ENCODE measurements at places on chromosomes 6 and 20.

DNA sequence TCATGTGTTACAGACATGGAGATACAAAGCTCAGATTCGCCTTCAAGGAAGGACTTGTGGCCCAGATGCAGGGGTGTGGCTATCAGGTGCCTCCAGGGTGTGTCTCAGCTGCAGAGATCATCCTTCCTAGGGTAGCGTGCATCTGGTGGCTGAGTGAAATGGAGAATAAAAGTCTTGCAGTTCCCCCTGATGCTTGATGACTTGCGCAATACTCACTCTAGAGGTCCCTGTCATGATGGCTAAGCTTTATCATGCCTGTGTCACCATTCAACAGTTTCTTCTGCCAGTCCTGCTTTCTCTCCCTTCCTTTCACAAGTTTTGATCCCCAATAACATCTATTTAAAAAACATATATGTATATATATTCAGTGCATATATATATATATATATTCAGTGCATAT is 228.1 kb downstream of the PAX1 start:
- DNase-seq = no peak

DNA sequence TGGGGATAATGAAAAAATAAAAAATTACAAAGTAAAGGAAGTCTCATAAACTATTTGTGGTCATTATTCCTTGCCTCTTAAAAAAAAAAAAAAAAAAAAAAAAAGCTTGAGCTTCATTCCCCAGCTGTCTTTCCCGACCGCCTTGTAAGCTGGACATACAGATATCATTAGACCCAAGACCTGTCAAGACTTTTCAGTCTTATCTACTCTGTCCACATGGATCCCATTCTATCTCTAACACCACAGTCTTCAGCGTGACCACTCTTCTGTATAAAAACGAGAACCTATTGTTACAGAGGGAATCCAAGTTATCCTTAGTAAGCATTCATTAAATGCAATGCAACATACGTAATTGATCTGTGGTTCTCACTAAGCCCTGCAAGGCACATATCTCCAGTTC is 423.5 kb downstream of the MEI4 start:
- DNase-seq = no peak

DNA sequence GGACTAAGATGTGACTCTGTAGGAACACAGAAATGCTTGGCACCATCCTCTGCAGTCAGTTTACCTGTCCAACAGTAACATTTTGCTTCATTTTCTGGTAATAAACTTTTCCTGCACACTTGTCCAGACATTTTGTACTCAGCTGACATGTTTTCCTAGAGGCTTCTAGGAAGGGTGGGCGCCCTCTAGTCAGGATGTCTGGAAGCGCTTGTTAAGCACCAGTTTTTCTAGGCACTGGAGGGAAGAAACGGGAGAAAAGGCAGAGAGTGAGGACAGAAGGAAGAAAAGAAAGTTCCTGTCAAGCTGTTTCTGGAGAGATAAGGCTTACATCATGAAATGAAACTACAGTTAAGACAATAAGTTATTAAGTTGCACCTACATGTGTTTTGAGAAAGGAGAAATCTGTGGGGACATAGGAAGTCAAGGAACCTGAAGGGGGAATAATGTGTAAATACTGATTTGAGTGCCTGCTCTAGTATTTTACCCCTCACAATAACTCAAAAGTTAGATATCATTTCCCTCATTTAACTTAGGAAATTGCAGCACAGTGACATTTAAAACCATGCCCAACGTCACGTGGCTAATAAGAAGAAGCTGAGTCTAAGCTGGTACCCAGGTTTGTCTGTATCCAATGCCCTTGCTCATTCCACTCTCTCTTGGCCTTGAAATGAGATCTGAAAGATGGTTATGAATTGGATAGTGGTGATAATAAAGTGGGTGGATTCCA is 42.7 kb upstream of the TNFRSF21 start:
- no peak for DNase-seq

DNA sequence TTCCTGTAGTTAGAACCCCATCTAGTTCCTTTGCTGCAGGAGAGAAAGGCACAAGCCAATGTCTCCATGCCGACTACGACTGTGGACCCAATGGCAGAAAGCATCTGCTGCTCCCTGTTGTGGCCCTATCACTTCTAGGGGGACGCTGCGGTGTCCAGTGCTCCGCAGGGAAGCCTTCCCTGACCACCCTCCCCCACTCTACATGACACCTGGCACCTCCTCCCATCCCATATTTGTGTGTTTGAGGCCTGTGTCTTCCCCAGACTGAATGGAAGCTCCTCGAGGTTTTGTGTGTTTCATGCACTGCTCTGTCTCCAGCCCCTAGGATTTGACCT is 159.5 kb downstream of the DTNBP1 start:
- no peak for DNase-seq

- no peak for DNase-seq
These were observed 53.3 kb downstream of the MYO6 start for GRCh38 chr6:75802366-75802765.

DNA sequence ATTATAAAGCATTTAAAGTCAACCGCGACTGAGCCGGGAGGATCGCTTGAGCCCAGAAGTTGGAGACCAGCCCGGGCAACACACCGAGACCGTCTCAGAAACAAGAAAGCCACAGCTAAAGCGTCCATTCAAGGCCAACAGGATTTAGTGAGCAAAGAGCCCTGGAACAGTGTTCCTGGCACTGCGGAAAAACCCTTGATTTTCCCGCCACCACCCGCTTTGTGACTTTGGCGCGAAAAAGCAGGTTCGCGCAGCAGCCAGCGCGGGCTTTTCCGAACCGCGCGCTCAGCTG is 669 bp downstream of the PCNA start:
- DNase-seq = no peak

GRCh38 chr20:9903048-9903655 is 64.3 kb upstream of the PAK5 start:
- DNase-seq = no peak

DNA sequence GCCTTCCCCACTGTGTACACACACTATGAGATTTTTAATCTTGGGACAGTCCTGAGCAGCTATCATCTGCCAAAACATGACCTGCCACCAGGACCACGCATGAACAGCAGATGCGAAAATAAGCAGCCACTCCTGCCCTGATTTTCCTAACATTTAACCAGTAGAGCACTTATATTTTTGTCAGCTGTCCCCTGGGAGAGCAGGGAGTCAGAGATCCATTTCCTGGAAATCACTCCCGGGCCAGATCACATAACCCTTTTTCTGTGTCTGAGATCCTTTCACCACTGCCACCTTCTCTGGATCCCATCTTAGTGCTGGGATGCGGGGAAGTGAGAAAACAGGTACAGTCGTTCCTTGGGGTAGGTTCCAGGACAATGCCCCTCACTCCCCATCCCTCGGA is 5.7 kb downstream of the SDCBP2 start:
- peak; percentile 1 for DNase-seq

- DNase-seq = no peak
These were observed 13.7 kb downstream of the C20orf96 start for GRCh38 chr20:276620-277495.

DNA sequence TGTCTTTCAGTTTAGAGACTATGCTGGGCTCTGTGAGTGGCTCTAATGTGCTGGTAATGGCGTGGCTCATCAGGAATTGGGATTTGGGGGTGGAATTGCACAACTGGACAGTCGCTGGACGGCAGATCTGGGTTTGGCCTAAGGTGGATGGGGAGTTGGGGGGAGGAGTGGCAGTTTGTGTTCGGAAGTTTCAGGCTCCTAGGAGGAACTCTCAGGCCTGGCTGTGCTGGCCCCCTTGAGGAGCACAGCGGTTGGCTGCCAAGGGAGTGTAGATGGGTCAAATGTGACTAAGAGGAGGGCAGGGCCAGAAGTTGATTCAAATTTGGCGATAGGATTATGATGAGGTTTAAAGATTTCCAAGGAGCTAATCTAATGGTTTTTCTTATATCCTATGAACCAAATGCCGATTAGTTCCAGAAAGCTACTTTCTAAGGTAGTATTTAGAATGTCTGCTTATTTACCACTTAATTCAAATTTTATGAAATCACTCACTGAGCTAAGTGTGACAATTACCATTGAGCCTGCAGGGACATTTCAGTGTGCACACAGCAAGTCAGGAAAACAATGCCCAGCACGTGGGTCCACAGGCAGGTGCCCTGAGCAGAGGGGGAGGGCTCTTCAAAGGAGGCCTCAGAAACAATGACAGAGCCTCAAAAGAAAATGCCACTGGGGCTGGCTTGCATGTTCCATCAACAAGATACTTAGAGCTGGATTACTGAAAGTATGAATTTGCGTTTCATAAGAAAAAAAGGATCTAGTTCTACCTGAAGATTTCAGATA is 111.0 kb downstream of the GJA10 start:
- no peak for DNase-seq

- DNase-seq = no peak
These were observed 21.9 kb downstream of the TBXT start for GRCh38 chr6:166145751-166146150.

GRCh38 chr20:58143531-58143930 is 84.9 kb downstream of the ANKRD60 start:
- DNase-seq = peak; percentile 52

DNA sequence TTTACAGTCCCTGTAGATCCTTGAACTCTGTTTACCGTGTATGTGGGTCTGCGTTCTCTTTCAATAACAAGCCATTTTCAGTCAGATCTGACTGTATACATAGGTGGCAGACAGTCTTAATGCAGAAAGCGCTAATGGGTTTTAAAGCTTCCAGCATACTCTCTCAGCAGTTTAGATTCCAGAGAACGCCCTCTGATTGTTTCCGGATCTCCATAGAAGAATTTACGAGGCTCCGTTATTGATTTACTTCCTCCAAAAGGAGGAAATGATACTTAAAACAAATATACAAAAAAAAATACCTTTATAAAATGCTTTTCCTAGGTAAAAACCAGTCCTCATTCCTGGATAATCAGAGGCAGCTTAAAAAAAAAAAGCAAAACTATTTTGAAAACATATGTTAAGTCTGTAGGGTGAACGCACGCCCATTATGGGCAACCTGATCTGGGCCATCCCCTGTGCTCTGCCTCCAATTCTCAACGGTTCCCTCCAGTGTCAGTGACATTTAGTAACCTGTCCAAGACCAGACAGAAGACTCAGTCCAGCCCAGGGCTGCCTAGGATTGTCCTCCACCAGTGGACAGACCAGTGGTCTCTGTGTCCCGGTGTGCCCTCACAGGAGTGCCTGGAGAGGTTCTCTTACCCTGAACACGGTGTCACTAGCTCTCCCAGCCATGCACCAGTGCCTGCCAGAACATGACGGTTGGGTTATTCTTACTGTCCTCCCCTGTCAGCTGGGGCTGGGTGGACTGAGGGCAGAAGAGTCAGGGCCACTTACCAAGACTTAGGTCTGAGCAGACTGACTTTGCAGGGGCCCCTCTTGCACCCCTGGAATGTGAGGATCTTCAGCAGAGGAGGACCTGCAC is 217.3 kb downstream of the ARID1B start:
- DNase-seq = no peak

DNA sequence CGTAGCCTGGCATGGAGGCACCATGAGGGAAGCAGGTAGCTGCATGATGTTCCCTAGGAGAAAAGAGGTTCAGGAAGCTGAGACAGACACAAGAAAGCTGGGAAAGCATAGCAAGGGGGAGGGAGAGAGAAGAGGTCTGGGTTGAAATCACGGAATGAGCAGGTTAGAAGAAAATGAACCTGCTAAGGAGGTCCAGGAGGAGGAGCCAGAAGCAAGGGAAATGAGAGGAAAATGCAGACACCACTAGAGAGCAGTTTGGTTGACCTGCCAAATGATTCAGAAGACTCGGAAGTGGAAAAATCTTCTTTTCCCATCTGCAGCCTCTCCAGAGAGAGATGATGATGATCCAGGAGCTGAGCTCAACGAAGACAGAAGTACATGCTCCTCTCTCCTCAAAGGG is 70.9 kb downstream of the VIP start:
- no peak for DNase-seq

DNA sequence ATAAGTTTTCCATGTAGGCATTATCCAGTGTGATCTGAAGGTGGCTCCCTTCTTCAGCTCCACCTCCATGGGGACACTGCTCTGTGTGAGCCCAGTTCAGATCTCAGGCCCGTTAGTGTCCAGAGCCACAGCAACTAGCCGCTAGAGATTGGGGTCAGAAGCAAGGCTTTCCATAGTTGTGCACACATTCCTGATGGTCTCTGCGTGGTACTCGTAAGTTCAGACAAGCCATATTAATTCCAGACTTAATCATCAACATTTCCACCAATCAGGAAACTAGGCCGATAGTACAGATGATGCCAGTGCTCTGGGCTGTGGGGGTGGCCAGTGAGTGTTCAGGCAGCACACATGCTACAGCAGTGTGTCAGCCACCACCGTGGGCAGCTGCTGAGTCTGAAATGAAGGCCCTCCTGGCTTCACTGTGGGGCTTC is 17.5 kb upstream of the SYNCRIP start:
- DNase-seq = peak; percentile 73

DNA sequence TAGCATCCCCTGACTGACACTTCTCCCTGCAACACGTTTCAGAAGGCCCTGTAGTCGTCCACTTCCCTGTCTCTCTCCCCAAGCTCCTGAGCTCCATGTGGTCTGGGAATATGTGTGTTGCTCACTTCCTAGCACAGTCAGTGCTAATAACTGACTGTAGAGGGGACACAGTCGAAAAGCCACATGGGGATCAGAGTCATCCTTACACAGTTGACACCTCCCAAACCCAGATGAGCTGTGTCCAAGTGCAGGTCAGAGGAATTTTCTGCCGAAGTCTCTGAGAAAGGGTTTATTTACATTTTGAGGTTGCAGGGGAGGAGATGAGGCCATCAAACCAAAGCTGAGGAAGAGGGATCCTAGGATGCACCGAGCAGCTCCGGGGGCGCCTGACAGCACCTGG is 3.5 kb upstream of the ADAM33 start:
- DNase-seq = no peak

DNA sequence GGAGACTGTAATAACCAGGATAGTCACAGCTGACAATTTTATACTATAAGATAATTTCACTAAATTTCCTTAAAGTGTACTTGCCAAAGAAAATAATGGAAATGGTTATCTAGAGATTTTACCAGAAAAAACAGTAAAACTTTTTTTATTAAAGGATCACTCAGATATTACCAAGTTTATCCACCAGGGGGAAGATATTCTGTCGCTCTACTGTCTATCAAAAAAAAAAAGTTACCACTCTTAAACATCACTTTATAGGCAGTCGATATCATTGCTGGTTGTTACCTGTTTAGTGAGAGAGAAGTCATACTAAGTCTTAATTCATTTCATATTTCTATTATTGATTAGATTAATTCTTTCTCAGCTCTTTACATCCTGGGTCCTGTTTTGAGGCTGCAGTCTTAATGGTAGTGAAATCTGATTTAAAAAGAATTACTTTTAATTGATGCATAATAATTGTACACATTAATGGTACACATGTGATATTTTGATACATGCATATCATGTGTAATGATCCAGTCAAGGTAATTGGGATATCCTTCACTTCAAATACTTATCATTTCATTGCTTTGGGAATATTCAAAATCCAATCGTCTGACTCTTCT is 18.9 kb downstream of the L3MBTL3 start:
- DNase-seq = no peak

DNA sequence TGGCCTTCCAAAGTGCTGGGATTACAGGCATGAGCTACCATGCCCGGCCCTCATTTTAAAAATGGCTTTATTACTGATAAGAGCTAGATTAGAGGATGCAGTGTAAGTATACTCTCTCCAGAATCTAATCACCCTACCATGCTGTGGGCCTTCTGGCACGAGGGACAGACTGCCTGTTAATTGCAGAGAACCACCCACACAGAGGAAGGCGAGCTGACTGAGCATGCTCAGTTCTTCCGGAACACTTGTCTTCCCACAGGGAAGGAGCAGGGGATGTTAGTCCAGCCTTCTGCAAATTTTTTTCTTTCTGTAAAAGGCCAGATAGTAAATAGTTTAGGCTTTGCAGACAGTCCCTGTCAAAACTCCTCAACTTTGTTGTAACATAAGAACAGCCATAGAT is 48.9 kb downstream of the ALDH5A1 start:
- no peak for DNase-seq

Data from RWPE2 (cell line).